Nephron progenitor cell (in vitro differentiated cells): ENCODE measurements at places on chromosomes 1 and 21.

DNA sequence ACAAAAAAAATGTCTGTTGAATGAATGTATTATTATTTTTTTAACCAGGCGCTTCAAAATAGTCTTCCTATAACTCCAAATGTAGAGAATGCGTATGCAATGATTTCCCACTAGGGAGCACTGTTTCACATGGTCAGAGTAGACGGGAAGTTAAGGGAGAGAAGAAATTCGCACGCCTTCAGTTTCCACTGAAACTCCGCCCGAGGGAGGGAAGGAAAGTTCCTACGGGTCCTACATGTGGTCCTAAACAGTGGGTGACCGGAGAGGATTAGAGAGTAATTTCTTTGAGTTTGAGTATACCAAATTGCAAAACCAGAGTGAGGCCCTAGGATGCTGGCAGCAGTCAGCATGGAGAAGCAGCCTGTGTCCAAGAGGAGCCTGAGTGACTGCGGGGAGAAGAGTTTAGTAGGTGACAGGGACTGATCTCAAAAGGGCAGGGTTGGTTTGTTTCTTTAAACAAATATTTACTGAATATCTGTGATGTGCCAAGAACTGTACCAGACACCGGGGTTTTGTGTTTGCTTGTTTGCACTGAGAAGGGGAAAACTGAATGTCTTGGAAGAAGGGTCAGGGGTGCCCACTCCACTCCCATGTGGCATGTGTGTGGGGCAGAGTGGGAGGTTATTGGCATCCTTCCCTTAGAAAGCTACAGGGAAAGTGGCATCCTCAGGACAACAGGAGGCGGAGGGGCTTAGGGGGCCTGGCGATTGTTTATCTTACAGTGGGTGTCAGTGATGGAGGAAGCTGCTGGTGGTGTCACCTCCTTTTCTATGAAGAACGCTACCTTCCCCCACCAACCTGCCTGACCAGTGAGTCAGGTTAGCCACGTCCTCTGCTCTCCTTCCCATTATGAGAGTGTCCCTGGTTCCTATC, 22.8 kb downstream of the RNU5D-1 start:
- no peak overlapping the region for H3K4me3 ChIP-seq
- DNase-seq, result no peak
- H3K27ac ChIP-seq, result no peak overlapping the region

DNA sequence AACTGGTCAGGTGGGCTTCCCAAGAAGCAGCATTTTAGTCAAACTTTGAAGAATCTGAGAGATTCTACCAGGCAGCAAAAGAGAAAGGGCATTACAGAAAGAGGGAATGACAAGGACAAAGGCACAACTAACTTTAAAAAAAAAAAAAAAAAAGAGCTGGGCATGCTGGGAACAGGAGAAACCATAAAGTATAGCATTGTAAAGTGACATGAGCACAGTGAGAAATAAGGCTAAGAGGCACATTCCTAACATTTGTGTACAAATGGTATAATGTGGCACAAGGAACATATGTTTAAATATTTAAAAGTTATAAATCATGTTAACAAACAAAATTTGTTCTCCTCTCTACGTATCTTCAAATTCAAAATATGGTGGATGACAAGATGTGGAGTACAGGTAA, 69.6 kb downstream of the CLCA4 start:
- H3K27me3 ChIP-seq, result peaks cover 3% of the 10 kb centered on the region
- H3K36me3 ChIP-seq, result no peaks in the 10 kb centered on the region
- H3K4me1 ChIP-seq, result no peaks in the 10 kb centered on the region
- no peak for DNase-seq
- H3K27ac ChIP-seq, result no peak overlapping the region

DNA sequence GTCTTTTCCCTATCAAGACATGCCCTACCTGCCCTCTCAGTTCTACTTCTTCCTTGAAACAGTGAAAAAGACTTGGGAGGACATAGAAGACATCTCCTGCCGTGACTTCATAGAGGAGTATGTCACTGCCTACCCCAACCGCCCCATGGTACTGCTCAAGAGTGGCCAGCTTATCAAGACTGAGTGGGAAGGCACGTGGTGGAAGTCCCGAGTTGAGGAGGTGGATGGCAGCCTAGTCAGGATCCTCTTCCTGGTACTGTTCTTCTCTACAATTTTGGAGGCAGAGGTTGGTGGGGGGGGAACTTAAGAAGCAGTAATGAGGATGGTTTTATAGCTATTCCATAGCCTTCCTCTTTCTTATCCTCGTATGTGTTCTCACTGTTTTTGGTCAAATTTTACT, 18.7 kb downstream of the SETDB1 start:
- no peaks in the 10 kb centered on the region for H3K4me1 ChIP-seq
- no peaks in the 10 kb centered on the region for H3K27me3 ChIP-seq
- H3K36me3 ChIP-seq, result peaks cover 77% of the 10 kb centered on the region

- H3K27ac ChIP-seq, result no peak overlapping the region
- H3K4me3 ChIP-seq, result no peak overlapping the region
- no peaks in the 10 kb centered on the region for H3K27me3 ChIP-seq
- no peak for DNase-seq
- no peaks in the 10 kb centered on the region for H3K36me3 ChIP-seq
Observed at GRCh38 chr1:235002706-235003300, 125.8 kb downstream of the TOMM20 start.

- H3K4me1 ChIP-seq, result peaks cover 33% of the 10 kb centered on the region
- H3K27ac ChIP-seq, result no peak within 1 kb of the TSS
- DNase-seq, result no peak
- H3K4me3 ChIP-seq, result peak within 1 kb of the TSS; percentile 66
- H3K27me3 ChIP-seq, result peaks cover 14% of the 10 kb centered on the region
Observed at GRCh38 chr1:1918901-1919303, at the start of gene TMEM52. Gene TMEM52, minus strand, starts transcription at chr1:1919279. Its CDS starts 14 bp downstream, at chr1:1919265.

DNA sequence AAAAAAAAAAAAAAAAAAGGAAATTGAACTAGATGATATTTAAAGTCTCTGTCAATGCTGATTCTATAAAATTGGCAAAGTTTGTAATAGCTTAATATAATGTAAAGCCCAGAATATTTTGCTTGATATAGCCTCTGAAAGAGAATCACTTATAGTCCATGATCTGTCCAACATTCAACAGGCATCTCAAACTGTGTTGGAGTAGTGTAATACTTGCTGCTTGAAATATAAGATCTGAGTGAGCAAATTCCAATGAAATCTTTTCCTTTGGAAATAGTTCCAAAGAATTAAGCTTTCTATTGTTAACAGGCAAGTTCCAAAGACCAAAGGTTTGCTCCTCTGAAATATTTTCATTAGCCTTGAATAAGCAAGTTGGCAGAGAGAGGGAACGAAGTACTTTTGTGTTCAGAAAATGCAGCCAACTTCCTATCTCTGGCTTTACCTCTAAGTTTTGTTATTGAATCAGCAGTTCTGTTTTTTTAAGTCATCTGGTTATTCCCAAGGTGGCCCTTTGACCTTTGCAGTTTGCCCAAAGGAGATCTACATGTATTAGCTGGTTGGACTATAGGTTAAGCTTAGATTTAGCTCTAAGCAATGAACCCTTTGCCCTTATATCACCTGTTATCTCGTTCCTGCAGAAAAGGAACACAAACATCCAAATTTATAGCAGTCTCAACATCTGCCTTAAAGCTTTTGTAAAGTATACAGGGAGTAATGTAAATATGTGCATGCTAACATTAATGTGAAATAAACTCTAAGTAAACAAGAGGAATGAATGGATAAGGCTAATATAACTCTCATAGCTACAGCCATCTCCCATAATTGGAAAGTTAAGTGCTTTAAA, 24.4 kb upstream of the CEP350 start:
- peaks cover 3% of the 10 kb centered on the region for H3K27me3 ChIP-seq
- H3K4me1 ChIP-seq, result peaks cover 6% of the 10 kb centered on the region
- H3K36me3 ChIP-seq, result no peaks in the 10 kb centered on the region
- H3K4me3 ChIP-seq, result no peak overlapping the region
